ENCODE measurements at places on chromosomes 12 and 14.

DNA sequence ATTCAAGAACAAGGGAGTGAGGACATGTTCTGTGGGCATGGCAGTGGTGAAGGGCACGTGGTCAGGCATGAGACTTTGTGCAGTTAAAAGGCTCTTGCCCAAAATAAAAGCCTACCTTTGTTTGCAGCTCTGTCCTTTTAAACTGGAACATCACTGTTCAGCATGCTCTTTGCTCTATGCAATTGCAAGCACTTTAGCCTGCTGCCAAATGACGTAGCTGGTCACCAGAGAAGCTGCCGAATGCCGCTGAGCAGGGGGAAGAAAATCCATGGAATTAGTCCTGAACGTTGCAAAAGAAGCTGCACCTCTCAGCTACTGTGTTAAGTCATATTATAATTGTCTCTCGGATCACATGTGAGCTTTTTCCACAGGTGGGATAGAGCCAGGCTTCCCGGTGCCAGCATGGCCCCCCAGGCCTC lies 176.3 kb upstream of the DIO2 start:
- no peak for DNase-seq

GRCh38 chr14:79442786-79443185 lies 768.5 kb downstream of the DIO2 start:
- no peak for DNase-seq

DNA sequence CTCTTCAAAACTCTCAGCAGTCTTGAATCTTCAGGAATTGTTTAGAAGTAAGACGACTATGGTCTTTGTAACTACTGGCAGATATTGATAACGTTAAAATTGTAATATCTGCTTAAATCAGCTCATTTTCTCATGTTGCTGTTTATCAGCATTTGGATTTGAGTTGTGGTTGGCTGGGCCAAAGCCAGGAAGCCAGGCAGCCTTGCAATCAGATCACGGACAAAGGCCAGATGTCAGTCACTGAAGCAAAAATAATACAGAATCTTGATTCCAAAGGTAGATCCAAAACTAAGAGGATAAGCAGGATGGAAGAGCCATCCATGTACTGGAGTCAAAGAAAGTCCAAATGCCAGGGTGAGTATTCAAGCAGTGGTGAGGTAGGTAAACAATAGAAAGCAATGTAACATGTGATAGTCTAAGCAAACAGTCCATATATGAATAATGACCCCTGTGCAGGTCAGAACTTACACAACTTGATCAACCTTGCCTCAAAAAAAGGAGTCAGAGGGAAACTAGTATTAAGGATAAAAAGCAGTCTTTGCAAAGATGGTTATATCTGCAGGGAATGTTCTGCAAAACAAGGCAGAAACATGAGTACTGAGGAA lies 95.8 kb upstream of the RAP1B start:
- no peak for DNase-seq

GRCh38 chr14:106268013-106268727 lies 741.8 kb downstream of the TMEM121 start:
- no peak for DNase-seq

DNA sequence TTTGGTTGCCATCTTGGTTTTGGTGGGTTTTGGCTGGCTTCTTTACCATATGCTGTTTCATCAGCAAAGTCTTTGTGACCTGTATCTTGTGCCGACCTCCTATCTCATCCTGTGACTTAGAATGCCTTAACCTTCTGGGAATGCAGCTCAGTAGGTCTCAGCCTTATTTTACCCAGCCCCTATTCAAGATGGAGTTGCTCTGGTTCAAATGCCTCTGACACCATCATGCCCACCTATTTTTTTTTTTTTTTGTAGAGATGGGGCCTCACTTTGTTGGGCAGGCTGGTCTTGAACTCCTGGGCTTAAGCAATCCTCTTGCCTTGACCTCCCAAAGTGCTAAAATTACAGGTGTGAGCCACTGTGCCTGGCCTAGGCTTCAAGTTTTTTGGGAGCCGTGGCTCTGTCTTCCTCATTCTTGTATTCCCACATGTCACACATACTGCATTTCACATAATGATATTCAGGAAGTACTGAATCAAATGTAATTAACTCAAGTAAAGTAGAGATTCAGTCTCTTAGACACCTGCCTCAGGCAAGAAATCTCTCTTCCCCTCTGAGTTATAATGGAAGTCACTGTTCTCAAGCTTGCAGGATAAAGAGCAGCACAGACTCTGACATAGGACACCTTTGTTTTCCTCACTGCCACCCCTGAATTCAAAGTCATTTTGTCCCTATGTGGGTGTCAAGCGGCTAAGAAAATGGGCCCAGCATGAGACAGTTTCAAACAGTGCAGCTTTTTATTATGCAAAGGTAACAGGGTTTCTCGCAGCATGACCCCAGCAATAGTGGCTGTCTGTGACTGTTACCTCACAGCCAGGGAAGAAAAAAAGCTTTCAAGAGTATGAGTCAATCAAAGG lies 159.0 kb downstream of the PTPN11 start:
- DNase-seq, result no peak

- peak; percentile 41 for DNase-seq
These were observed 7.0 kb upstream of the MAP1LC3B2 start for GRCh38 chr12:116551952-116552772.

DNA sequence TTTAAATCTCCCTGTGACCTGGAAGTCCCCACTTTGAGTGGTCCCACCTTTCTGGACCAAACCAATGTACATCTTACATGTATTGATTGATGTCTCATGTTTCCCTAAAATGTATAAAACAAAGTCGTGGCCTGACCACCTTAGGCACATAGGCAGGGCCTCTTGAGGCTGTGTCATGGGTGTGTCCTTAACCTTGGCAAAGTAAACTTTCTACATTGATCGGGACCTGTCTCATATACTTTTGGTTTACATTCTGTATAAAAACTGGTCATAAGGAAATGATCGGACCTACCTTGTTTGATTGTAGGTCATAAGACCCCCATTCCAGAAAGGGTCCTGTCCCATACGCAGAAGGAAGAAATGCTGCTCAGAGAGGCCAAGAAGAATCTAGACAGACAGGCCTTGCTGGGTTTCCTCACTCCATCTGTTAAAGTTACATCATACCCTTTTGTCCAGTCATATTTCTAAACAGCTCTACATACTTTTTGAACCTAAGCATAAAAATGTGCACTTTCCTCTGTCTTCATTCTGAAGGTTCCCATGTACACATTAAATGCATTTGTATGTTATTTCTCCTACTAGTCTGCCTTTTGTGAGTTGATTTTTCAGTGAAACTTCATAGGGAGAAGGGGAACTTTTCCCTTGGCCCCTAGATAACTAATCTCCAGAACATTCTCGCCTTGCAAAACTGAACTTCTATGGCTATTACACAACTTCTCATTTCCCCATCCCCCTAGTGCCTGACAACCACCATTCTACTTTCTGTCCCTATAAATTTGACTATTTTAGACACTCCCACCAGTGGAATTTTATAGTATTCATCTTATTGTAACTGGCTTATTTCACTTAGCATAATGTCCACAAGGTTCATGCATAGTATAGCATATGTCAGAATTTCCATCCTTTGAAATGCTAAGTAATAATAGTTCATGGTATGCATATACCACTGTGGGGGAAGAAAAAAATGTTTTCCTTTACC lies 30.2 kb upstream of the CPM start:
- no peak for DNase-seq

GRCh38 chr12:123150275-123150743 lies 581 bp downstream of the PITPNM2 start:
- DNase-seq, result peak; percentile 42

GRCh38 chr12:64674367-64674922 lies 64.2 kb downstream of the RASSF3 start:
- no peak for DNase-seq

GRCh38 chr12:11545484-11546330 lies 103.8 kb upstream of the ETV6 start:
- DNase-seq, result no peak

- DNase-seq, result no peak
These were observed 275.5 kb downstream of the ALG10 start for GRCh38 chr12:34297790-34298164.

GRCh38 chr12:80087486-80088213 lies 11.7 kb upstream of the OTOGL start:
- no peak for DNase-seq

DNA sequence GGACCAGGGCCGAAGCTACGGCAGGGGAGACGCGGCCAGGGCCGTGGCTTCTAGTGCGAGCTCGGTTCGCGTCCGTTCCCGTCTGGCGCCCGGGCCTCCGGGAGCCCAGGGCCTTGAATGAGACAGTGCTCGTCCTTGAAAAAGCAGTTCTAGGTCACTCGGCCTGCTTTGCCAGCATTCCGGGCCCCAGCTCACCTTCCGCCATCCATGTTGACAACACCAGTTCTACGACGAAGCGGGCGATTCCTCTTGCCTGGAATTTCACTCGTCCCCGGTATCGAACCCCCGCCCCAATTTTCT lies 4.5 kb downstream of the OR10AD1 start:
- peak; percentile 20 for DNase-seq

GRCh38 chr12:132554845-132555630 lies 55.3 kb downstream of the LRCOL1 start:
- no peak for DNase-seq

Data from AG08395 (cell line).